H7 (cell line): ENCODE measurements at places on chromosomes 6 and 20. TPM values are rescaled to one million over a fixed set of nuclear protein-coding genes. Genes with fewer than 3 reads are reported as not detected.

- no peak for DNase-seq
These were observed 21.5 kb upstream of the MRPS18A start for GRCh38 chr6:43708860-43709653.

DNA sequence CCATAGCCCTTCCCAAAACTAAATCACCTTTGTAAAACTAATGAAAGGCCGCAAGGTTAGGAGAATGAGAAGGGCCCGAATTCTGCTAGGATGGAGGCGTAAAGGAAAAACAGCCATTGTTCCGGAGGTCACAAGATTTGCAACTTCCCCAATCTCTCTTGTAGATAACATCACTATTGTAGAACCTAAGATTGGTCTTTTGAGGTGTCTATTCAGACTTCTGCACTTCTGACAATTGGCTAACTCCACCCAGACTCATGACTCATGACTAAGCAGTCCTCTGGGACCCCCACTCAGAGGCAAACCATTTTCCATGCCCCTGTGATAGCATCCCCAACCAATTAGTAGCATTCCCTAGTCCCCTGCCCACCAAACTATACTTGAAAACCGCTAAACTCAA, 210.5 kb upstream of the SHLD1 start:
- DNase-seq = no peak

GRCh38 chr20:46773680-46774079, 64.2 kb downstream of the SLC2A10 start:
- no peak for DNase-seq

DNA sequence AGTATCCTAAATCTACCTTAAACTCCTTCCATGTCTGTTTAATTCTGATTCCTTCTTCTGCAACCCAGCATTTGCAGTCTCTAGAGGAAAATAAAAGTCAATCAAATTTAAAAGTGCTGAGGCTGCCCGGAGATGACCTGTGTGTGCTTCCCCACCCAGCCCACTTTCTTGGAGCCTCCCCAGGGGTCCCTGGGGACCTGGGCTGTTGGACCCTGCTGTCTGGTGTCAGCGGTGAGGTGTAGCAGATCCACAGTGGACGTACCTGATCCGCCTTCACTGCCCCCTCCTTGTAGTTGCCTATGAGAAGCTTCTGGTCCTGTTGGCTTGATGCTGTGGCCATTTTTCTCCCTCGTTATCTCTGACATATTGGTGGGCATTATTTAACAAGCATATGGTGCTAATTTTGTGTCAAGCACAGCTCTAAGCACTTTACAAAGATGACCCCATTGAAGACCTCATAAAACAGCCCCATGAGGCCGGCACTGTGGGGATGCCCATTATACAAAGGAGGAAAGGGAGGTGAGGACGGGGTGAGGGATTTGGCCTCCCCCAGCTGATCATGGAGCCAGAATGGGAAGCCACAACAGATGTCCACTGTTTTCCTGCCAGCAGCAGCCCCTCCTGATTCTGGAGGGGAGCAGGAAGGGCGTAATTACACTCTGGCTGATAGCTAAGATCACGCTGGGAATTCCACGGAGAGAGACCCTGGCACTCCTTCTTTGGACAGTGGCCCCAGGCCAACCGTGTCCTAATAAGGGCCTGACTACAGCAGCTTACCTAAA, 628.2 kb downstream of the CDH26 start:
- no peak for DNase-seq

The CAP2 gene
- 10.3 and 11.3 TPM in 2 replicates for total RNA-seq

The FILIP1 gene
- total RNA-seq = 1.4 and 1.6 TPM in 2 replicates
